Fibroblast of lung (primary cell): ENCODE measurements at places on chromosomes 2 and 18. TPM values are rescaled to one million over a fixed set of nuclear protein-coding genes. Genes with fewer than 3 reads are reported as not detected.

Gene PLGLB1
- total RNA-seq = 0.26 and 0.99 TPM in 2 replicates

Gene CCDC85A
- total RNA-seq = not detected in 2 replicates

Gene CHST9
- total RNA-seq = not detected in 2 replicates

Gene PLEKHH2
- 14.0 and 15.9 TPM in 2 replicates for total RNA-seq

Gene CPS1
- 25.7 and 27.4 TPM in 2 replicates for total RNA-seq

Gene NXPH2
- total RNA-seq = not detected in 2 replicates

Gene VIL1
- total RNA-seq = not detected in 2 replicates

Gene TWIST2
- total RNA-seq = 36.0 and 118 TPM in 2 replicates
